ENCODE measurements at places on chromosomes 11 and 22.
A peak's percentile ranks its signal among the peaks of the same experiment; 100 is the strongest.

- no peak for DNase-seq
These were observed 121.0 kb downstream of the WNT11 start for GRCh38 chr11:76085270-76085669.

DNA sequence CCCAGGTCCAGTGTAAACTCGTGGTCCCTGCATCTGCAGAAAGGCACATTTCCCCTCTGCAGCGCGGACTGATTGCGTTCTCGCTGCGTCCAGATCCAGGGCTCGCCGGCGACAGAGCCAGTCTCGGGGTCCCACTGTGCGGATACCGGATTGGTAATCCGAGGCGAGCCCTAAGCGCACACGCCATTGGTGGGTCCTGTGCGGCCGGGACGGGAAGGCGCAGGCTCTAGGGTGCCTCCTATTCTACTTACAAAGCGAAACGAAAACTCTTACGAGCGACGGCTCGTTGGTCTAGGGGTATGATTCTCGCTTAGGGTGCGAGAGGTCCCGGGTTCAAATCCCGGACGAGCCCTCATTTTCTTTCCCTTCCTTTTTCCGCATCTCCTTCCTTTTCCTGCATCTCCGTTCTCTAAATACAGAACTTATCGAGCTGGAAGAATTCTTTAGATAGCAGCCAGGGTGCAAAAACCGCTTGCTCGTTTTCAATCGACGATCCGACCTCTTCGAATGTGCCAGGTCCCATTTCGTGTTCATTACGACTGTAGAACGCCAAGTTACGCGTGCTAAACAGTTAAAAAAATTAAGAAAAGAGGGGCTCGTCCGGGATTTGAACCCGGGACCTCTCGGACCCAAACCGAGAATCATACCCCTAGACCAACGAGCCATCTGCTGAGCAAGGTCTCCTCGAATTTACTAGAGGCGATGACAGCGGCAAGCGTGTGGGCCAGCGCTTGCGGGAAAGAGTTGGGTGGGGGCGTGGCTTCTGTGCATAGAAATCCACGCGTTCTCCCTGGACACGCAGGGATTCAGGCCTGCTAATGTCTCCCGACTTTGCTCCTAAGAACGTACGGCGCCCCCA is 29.2 kb upstream of the WNT11 start:
- DNase-seq = peak; percentile 29

DNA sequence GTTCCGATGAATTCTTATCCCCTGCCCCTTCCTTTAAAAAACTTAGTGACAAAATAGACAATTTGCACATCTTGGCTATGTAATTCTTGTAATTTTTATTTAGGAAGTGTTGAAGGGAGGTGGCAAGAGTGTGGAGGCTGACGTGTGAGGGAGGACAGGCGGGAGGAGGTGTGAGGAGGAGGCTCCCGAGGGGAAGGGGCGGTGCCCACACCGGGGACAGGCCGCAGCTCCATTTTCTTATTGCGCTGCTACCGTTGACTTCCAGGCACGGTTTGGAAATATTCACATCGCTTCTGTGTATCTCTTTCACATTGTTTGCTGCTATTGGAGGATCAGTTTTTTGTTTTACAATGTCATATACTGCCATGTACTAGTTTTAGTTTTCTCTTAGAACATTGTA is 12.0 kb downstream of the CCND1 start:
- DNase-seq = no peak

GRCh38 chr11:128164080-128164741 is 423.1 kb downstream of the ETS1 start:
- DNase-seq = no peak

DNA sequence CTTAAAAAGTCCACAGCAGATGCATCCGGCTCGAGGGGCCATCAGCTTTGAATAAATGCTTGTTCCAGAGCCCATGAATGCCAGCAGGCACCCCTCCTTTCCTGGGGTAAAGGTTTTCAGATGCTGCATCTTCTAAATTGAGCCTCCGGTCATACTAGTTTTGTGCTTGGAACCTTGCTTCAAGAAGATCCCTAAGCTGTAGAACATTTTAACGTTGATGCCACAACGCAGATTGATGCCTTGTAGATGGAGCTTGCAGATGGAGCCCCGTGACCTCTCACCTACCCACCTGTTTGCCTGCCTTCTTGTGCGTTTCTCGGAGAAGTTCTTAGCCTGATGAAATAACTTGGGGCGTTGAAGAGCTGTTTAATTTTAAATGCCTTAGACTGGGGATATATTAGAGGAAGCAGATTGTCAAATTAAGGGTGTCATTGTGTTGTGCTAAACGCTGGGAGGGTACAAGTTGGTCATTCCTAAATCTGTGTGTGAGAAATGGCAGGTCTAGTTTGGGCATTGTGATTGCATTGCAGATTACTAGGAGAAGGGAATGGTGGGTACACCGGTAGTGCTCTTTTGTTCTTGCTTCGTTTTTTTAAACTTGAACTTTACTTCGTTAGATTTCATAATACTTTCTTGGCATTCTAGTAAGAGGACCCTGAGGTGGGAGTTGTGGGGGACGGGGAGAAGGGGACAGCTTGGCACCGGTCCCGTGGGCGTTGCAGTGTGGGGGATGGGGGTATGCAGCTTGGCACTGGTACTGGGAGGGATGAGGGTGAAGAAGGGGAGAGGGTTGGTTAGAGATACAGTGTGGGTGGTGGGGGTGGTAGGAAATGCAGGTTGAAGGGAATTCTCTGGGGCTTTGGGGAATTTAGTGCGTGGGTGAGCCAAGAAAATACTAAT is 1.9 kb downstream of the NEAT1 start:
- no peak for DNase-seq

- no peak for DNase-seq
These were observed 324.2 kb downstream of the TMEM135 start for GRCh38 chr11:87361891-87362290.

DNA sequence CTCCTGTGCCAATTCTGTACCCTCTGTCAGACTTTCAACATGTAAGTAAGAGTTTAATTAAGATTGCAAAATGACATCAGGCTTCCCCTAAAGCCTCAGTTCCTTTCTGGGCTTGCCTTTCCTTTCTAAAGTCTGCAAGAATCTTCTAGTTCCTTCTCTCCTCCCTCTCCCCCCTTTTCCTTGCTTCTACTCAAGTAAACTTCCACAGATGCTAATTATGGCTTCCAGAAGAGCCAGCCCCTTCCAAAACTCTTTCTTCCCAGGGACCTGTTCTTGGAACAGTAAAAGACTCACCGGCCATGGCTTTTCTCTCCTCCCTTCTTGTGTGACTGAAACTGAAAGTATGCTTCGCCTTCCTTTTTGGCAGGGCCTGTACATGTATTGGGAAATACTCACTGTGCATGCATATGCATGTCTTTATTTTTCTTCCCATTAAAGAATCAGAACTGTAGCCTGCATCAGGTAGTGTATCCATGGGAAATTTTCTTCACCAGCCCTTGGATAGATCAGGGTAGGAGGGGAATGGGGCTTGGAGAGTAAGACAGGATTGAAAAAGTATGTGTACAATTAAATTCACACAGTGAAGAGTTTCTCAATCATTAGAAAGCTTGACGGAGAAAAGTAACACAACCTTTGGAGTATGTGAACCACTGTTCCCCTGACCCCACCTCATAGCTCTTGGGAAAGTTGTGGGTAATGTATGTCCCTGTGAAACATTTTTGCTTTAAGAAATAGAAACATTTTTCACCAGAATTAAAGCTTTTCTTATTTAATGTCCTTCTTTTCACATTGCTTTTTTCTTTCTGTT is at the start of gene CASP1:
Gene CASP1, minus strand, starts transcription at position 332 of the 808 bp plus-strand sequence. Its CDS starts 31 bp downstream, at position 301.
- no peak for DNase-seq

DNA sequence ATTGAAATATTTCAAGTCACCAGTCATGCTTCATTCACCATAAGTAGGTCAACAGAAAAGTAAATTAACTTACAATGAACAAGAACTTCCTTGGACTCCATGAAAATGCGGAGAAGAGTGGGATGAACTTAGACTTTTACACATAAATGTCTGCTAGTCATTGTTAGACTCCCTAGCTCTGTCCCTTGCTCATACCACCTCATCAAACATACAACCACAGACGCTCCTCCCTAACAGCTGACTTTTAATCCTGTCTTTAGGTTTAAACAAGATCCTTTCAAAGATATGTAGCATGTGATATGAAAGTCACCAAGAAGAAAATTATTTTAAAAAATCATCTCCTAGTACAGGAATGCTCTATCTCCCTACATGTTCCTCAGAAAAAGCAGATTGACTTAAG is 248.1 kb downstream of the DLG2 start:
- no peak for DNase-seq

DNA sequence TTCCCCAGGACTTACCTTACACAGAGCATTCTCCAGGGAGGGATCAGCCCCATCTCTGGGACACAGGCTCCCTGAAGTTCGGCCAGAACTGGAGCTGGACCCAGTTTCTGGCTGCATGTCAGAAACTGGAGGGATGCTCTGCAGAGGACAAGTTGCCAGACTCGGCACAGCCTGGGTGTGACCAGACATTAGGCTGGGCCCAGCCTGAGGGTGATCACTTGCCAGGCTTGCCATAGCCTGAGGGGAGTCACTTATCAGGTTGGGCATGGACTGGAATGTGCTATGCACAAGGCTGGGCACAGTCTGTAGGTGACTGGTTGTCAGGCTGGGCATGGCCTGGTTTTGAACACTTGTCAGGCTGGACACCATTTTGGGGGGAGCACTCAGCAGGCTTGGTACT is 30.7 kb upstream of the STK33 start:
- no peak for DNase-seq

- no peak for DNase-seq
These were observed 24.7 kb downstream of the TPCN2 start for GRCh38 chr11:69073469-69073868.

DNA sequence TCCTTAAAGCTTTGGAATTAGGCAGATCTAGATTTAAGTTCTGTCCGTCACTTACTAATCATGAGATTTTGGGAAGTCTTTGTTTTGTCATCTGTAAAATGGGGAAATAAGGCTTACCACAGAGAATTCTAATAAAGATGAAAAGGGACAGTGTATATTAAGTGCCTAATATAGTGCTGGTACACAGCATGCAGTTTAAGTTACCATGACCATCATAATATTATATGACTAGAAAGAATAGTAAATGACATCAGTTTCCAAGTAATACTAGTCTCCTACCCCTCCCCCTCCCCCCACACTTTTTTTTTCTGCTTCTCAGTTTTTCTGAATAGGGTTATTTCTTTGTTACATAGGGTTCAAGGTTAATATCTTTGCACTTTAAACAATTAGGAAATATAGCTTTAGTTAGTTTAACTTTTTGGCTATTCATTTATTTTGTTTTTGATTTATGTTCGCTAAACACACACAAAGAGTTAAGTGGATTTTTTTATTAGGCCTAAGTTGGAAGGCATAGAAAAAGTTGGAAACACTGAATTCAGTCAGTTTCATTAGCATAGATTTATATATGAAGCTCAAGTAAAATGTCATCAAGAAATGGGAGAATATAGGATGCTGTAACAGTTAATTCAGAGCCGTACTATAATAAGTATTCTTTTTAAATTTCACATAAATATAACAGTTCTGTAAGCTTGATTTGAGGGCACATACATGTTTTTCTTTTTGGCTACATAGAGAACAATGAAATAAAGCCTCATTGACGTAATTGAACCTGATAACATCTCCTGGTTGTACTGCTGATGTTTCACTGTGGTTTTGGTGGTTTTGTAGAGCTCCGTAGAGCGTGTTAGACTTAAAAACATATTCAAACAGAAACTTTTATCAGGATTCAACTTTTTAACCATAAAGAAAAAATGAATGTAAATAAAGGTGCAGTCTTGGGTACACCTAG is 121.2 kb downstream of the PDE3B start:
- no peak for DNase-seq

GRCh38 chr22:17990147-17990546 is 34.2 kb downstream of the MICAL3 start:
- no peak for DNase-seq

GRCh38 chr22:49490692-49491091 is 337.0 kb downstream of the BRD1 start:
- no peak for DNase-seq

DNA sequence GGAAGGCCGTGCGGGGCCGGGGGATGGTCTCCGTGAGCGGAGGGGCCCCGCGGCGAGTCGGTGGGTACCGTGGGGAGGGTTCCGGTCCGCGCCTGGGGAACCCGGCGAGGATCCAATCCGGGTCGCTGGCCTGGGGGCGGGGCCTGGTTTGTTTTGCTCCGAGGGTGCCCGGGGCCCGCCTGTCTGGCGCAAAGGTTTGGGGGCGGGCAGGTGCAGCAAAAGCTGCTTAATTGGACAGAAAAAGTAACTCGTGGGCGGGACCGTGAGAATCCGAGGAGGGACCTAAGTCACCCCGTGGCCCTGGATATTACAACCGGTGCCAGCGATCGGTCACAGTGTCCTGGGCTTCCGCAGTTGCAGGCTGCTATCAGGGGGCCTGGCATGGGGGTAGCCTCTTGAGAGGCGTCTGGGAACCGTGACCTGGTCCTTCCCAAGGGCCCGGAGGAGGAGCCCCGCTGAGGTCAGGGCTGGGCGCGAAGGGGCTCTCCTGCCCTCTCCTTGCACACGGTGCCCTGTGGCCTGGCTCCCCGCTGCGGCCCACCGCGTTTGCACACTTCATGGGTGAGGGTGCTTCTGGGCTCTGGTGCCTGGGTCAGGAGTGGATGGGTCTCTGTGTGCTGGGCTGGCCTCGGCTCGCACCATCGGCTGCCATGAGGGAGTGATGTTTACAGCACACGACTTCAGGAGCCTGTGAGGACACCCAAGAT is 1.4 kb downstream of the PNPLA2 start:
- DNase-seq = no peak

GRCh38 chr11:97163631-97164191 is 773.9 kb downstream of the JRKL start:
- DNase-seq = no peak

GRCh38 chr11:66277471-66278362 is at the start of gene CNIH2:
Gene CNIH2 (plus strand): TSS chr11:66278175. CDS start chr11:66278457, 282 bp downstream.
- no peak for DNase-seq

DNA sequence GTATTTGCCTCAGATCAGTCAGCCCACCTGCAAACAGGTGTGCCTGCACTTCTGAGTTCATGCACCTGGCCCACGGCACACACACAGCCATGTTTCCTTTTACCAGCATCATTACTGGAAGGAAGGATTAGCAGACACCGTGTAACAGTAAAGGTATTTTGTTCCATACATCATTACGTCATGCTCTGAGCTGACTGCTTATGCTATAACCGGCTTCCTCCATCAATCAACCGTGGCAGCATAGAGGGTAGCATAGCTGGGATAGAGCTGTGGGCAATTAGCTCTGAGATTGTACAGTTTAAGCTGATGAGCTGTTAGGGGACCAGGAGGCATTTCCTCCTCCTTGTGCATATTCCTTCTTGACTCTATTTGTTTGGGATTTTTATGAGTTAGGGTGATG is 102.4 kb downstream of the ME3 start:
- DNase-seq = no peak

DNA sequence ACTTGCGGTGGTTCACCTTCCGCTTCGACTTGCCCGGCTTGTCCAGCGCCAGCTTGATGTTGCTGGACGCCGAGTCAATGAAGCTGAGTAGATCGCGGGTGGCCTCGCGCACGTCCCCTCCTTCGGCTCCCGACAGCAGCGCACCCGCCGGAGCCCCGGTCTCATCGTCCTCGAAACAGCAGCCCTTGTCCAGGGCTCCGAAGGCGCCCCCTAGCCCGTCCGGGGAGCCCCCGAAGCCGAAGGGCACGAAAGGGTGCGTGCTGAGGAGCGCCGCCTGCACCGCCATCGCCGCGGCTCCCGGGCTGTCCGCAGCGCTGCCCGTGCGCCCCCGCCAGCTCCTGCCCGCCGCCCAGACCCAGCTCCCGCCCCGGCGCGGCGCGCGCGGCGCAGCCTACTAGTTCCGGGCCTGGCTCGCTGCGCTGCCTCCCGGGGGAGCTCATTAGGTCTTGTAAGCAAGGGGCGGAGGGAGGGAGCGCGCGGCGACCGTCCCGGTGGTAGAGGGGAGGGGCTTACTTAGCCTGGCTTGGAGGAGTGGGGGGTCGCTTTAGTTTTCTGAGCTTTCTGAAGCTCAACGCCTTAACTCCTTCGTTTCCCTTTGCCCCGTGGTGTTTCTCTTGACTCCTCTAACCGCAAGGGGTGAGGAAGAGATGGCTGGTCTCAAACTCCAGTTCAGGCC is at the start of gene FAM181B:
Gene FAM181B, minus strand, starts transcription at position 421 of the 676 bp plus-strand sequence. Its CDS starts 135 bp downstream, at position 286.
- DNase-seq = no peak

Data from cerebellar nuclear complex (tissue), 1 donor.